ENCODE measurements at places on chromosomes 2 and 18.
A peak's percentile ranks its signal among the peaks of the same experiment; 100 is the strongest.

DNA sequence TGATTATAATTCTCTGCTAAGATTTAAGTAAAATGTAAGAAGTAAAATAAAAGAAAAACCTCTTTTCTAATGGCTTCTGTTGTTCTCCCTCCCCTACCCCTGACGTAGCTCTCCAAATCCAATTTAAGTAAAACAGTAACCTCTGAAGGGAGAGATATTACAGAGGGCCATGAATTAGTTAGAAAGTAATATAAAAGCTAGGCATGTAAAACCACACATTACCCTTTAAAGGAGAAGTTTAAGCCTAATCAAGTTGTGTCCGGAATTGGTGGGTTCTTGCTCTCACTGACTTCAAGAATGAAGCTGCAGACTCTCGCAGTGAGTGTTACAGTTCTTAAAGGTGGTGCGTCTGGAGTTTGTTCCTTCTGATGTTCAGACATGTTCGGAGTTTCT, 116.9 kb upstream of the SCN7A start:
- DNase-seq: no peak

DNA sequence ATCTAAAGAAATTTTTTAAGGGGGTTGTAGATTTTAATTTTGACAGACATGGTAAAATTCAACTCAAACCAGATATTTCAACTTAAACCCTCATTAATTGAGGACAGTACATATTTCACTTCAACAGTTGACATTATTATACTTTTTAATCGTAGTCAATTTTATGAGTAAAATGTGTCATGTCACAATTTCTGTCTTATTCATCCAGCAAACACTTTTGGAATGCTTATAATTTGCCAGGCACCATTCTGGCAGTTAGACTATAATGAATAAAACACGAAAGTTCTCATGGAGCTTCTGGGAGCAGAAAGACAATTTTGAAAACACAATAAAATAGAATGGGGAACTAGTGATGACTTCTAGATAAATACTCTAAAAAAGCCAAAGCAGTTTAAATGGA, 1094.8 kb downstream of the SUCLG1 start:
- no peak for DNase-seq

GRCh38 chr2:183868153-183868552, 730.2 kb upstream of the ZNF804A start:
- no peak for DNase-seq

DNA sequence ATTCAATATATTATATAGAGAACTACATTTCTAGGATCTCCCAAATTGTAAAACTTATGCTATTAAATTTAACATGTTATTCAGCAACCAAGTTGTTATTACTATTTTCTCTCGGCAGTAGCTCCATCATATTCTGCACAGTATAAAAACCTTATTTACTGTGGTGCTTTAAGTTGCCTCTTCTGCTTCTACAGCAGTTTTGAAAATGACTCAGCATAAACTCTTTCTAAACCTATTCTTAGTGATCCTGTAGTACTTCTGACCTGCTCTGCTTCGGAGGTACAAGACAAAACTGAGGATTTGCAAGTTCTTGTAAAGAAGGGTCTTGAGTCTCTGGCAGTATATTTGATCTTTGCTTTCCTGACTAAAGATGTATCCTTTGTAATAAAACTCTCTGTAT, 567.2 kb downstream of the TMX3 start:
- no peak for DNase-seq

- DNase-seq: no peak
These were observed 39.7 kb upstream of the PNPT1 start for GRCh38 chr2:55733335-55733734.

DNA sequence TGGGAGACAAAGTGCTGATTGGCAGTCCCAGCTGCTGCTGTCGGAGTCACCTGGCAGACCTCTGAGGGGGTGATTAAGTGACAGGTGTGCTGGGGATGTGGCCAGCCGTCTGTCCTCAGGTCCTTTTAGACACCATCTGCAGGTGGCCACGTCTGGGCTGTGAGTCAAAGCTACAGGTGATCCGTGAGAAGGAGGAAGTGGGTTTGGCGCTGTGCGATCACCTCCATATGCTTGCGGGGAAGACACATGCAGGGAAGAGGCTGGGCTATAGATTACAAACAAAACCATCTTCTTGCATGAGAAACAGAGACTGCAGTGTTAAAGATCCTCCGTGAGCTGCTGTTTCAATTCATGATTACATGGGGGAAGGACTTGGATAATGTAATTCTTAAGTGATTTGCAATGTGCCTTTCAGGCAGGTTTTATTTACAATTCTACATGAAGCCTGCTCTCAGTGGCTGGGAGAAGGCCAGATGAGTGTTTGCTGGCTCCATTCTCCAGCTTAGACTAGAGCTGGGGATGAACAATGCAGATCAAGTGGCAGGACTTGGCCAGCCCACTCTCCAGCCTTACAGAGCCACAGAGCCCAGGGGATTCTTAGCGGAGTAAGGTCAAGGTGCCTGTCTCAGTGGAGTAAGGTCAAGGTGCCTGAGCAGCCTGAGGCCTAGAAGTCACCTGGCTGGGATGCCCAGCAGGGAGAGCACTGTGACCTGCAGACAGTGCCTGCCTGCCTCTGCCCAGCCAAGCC, 87.8 kb downstream of the LYPD1 start:
- DNase-seq: no peak

GRCh38 chr2:49080681-49081080, 73.6 kb downstream of the FSHR start:
- no peak for DNase-seq

GRCh38 chr2:46656640-46657039, 177.3 kb downstream of the TMEM247 start:
- no peak for DNase-seq

DNA sequence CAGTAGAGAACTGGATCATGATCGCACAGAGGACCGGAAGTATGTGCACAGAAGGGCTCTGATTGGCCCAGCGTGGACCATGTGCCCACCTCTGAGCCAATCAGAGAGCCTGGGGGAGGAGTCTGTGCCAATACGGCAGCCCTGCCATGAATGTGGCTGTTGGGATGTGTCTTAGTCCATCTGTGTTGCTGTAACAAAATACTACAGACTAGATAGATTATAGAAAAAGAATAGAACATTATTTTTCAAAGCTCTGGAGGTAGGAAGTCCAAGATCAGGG, 132.0 kb downstream of the NDUFA10 start:
- no peak for DNase-seq

DNA sequence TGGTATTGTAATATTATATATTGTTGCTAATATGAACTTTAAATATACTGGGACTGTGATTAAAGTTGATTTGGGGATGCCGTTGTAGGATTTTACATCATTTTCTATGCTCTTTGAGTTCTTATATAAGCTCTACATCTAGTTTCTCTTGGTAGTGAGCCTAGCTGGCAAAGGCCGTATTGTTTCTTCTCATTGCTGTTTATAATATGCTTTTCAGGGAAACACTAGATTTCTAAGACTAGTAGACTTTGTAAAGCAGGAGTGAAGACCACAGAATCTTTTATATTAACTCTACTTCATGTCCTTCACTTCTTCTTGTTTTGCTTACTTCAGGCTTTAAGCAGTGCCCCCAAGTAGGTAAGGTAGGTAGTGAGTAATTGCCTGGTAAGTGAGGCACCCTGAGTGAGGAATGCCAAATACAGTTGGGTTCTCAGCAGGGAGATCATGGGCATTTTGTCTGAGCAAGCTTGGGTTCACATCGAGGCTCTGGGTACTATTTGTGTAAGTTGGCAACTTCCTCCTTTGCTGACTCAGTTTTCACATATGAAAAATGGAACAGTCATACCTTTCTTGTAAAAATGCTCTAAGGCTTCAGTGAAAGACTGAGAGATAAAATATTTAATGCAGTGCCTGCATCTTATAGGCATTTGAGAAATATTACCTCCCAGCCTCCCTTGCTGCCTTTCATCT, 96.4 kb downstream of the RNF144A start:
- DNase-seq: no peak

- no peak for DNase-seq
These were observed 507.9 kb downstream of the ERBB4 start for GRCh38 chr2:212030709-212031108.

DNA sequence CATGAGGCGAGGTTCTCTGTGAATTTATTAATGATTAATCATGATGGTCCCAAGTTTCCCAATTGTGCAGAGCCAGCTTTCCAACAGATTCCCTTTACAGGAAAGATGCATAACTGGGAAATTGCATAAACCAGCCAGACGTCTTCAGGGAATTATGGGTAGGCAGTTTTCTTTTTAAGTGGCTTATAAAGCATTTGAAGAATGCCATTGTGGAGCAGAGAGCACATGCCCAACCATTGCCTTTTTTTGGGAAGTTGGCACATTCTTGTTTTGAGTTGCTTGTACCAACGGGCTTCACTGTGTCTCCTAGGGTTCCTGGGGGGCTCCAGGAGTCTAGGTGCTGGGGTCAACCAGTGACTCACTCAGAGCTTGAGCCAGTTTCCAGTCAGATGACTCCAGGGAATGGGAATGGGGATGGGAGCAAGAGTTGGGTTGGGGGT, 231.7 kb upstream of the FOSL2 start:
- DNase-seq: no peak

DNA sequence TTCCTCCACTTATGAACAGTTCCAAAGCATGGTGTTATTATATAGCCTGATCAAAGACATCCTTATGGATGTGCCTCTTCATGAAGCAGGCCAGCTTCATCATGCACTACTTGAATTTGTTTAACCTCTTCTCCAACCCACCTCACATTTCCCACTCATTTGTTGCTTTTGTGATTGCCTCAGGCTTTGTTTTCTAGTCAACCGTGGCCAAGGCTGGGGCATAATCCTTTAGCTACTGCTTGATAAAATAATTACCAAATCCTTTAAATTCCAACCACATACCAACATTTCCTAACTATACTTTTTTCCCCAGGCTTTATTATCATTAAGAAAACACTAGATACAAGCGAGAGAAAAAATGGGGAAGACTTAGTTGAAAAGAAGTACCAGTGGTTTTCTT, 39.6 kb upstream of the SCN1A start:
- no peak for DNase-seq

DNA sequence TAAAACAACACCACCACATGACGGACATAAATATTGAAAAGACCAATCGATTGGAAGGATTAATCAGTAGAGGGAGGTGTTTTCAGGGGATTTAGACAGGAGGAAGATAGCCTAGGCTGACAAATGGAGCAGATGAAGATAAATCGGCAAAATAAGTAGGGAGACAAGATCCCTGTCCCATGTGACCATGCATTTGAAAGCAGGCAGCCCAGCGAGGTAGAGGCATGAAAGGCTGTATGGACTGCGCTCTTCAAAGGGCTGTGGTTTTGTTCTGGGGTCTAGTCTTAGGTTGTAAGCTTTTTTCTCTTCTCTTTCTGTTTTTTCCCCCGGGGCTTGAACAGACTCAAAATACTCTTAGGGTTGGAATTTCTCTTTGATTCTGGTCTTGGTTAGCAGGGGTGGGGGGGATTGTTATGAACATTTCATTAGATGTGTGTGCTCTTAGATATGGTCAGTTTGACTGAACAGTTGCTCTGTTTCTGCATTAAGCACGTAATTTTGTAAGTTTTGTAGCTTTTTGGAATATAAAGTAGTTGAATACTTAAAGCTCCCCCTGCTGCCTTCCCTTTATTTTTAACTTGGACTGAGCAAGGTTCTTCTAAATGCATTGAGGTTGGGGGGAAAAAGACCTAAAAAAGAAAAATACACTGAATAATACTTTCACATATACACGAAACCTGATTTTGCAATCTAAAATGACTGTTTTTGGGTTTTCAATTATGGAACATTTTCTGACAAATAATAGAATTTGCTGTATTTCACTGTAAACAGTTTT, 32.2 kb downstream of the ZNF532 start:
- no peak for DNase-seq

DNA sequence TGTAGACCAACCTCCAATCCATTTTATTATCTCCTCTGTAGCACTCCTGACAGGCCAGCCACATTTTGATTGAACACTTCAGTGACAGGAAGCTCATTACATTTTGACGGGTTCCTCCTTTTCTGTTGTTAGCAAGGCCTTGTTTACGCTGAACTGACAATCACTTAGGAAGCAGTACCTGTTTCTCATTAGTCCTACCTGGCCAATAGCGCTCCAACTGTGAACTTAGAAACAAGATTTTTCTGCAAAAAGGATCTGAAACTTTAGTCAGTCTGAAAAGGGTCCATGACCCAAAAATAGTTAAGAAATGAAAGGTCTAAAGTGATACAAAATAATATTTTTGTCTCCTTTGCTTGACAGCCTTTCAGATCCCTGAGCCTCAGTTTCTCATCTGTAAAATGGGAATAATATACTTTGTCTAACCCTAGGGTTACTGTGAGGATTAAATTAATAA, 119.6 kb upstream of the MSTN start:
- no peak for DNase-seq

DNA sequence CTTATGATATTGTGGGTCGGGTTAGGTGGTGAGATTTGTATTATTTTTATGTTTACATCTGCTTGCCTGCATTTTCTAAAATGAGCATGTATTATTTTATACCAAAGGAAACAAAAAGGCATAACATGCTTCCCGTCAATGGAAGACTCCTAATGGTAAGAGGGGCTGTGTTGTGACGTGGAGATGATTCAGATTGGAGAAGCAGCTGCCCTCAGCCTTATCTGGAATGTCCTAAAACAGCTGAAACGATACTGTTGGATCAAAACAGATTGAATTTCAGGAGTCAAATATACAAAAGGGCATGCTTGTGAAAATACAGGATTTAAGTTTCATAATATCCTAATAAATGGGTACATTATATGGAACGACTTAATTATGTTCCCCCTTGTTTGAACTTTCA, 19.0 kb downstream of the DGKD start:
- no peak for DNase-seq

DNA sequence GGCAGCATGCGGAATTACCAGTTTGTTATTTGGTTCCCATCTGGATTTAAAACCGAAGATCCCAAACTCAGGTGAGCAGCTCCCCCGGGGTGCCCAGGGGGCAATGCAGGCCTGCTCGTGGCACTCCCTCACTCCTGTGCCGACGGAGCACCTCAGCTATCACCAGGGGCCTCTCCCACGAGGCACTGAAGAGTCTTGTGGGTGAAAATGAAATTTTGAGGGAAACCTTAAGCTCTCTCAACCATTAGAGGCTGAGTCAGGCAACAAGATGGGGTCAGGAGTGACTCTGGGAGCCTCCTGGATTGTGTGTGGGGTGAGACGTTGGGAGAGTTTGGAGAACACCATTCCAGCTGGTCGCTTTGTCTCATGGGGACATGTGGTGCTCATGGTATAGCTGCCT, 189.0 kb downstream of the PRKCE start:
- DNase-seq: no peak

- peak; percentile 19 for DNase-seq
These were observed at the start of gene RBMS1 for GRCh38 chr2:160493227-160494028. Gene RBMS1, minus strand, starts transcription at chr2:160493807. Its CDS starts 444 bp downstream, at chr2:160493363.

DNA sequence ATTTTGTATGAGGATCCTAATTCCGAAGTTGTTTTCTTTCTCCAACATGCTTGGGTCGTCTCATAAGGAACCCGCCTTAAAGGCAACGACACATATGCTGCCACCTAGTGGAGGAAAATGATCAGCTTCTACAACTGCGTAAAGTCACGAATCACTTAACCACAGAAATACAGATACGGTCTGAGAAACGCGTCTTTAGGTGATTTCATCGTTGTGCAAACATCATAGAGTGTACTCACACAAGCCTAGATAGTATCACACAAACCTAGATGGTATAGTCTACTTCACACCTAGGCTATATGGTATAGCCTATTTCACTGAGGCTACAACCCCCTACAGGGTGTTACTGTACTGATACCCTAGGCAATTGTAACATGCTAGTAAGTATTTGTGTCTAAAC, 13.1 kb downstream of the GNLY start:
- DNase-seq: peak; percentile 54

GRCh38 chr2:57906152-57906732, 140.4 kb upstream of the VRK2 start:
- no peak for DNase-seq
